SK-N-SH (cell line): ENCODE measurements at places on chromosomes 6 and 20. TPM values are rescaled to one million over a fixed set of nuclear protein-coding genes. Genes with fewer than 3 reads are reported as not detected.

- no peaks in the 10 kb centered on the region for H3K36me3 ChIP-seq
- H3K4me3 ChIP-seq: no peak overlapping the region
- DNase-seq: no peak
Measured at GRCh38 chr6:138103871-138104270, 3.3 kb downstream of the PERP start.

GRCh38 chr20:11173916-11174315 is 500.1 kb upstream of the JAG1 start:
- H3K4me1 ChIP-seq: peaks cover 20% of the 10 kb centered on the region; the same call in 1 of the 2 replicates
- no peaks in the 10 kb centered on the region for H3K27me3 ChIP-seq
- H3K36me3 ChIP-seq: no peaks in the 10 kb centered on the region
- no peak for DNase-seq
- H3K27ac ChIP-seq: no peak overlapping the region
- H3K4me3 ChIP-seq: no peak overlapping the region

DNA sequence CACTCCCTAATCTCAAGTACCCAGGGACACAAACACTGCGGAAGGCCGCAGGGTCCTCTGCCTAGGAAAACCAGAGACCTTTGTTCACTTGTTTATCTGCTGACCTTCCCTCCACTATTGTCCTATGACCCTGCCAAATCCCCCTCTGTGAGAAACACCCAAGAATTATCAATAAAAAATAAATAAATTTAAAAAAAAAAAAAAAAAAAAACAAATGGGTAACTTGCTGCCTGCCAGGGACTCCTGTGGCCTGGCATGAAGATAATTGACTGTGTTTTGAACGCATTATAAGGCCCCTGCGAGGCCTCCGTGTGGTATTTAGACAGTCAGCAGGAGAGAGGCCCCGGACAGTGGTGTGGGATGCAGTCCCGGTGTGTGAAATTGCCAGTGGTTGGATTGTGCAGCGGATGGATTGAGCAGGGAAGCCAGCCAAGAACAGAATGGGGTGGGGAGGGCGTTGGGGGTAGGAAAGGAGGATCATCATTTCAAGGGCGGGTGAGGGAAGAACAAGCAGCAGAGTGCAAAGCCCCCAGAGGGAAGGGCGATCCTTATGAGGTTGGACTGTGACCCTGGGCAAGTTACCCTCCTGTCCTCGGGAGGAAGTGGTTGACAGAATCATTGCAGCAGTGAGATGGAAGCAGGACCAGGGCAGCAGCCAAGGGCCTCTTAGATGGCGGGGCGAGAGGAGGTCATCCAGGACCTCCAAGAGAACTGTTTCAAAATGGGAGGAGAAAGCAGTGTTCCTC is 43.3 kb downstream of the PPARD start:
- peaks cover 6% of the 10 kb centered on the region; the same call in 1 of the 2 replicates for H3K4me1 ChIP-seq
- no peaks in the 10 kb centered on the region for H3K36me3 ChIP-seq
- no peaks in the 10 kb centered on the region for H3K27me3 ChIP-seq
- no peak for DNase-seq
- H3K27ac ChIP-seq: no peak overlapping the region

DNA sequence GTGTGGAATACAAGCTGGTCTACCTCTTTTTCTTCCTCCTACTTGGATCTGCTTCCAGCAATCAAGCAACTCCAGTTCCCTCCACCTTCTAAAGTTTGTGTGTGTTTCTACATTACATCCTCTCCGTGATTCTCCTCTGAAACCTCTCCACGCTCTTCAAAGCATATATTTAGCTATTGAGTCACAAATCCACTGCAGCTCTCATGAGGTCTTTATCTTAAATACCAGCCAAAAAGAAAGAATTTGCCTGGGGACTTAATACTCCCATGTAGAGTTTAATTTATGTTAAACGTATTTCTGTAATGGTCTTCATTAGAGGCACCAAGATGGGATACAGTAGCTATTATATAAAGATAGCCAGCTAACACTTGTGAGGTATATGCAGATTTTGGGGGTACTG is 78.7 kb downstream of the FOXC1 start:
- H3K27ac ChIP-seq: no peak overlapping the region
- H3K27me3 ChIP-seq: no peaks in the 10 kb centered on the region
- no peak for DNase-seq
- H3K4me1 ChIP-seq: peaks cover 11% of the 10 kb centered on the region

- H3K4me1 ChIP-seq: no peaks in the 10 kb centered on the region
- no peak for DNase-seq
- H3K27me3 ChIP-seq: no peaks in the 10 kb centered on the region
- H3K36me3 ChIP-seq: peaks cover 52% of the 10 kb centered on the region
- no peak overlapping the region for H3K27ac ChIP-seq
Measured at GRCh38 chr20:63876489-63877036, 11.5 kb downstream of the TPD52L2 start.

DNA sequence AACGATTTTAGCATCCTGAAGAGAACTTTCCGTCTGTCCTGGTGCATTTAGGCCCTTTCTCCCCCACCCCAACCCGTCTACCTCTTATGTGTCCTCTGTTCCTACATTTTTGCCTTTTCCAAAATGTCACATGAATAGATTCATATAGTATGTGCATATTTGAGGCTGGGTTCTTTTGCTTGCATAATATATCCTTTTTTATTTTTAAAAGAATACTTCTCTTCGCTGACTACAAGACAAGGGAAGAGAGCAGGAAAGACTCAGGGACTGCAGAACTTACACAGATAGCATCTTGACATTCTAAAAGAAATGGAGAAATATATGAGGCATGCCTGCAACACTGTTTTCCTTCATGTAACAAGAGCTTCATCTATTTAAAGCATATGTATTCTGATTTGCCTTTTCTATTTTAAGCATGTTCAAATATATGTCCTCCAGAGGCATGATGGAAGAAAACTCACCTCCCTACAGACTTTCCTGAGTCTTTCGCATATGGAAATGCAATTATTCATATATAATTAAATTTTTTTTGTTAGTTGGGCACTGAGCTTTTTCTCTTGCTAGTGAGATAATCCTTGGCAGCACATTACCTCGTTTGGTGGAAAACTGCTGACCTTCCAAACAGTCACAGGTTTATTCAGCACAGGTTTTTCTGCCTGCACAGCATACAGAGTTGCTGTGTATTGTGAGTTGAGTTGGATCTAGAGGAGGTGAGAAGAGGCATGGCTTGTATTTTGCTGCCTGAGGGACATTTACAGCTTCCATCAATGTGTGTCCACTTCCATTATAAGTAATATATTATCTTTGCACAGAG is 170.0 kb downstream of the AKAP7 start:
- DNase-seq: no peak
- no peak overlapping the region for H3K4me3 ChIP-seq
- H3K27ac ChIP-seq: no peak overlapping the region
- H3K36me3 ChIP-seq: no peaks in the 10 kb centered on the region
- H3K4me1 ChIP-seq: no peaks in the 10 kb centered on the region
- H3K27me3 ChIP-seq: no peaks in the 10 kb centered on the region; the same call in 1 of the 2 replicates

- DNase-seq: peak; percentile 45
- H3K36me3 ChIP-seq: no peaks in the 10 kb centered on the region
- no peaks in the 10 kb centered on the region for H3K4me1 ChIP-seq
- H3K27me3 ChIP-seq: no peaks in the 10 kb centered on the region
- H3K27ac ChIP-seq: no peak overlapping the region
Measured at GRCh38 chr20:14688005-14688404, 350.6 kb upstream of the FLRT3 start.

DNA sequence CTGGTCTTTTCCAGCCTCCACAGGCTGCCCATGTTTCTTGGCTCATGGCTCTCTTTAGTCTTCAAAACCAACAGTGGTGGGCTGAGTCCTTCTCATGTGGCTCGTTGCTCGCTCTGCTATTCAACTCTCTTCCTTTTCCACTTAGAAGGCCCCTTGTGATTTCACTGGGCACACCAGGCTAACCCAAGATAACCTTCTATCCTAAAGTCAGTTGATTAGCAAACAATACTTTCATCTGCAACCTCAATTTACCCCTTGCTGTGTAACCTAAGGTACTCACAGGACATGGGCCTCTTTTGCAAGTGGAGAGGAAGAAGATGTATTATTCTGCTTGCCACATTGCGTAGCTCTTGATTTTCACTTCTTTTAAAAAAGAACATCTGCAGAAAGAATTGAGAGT is 79.6 kb downstream of the UTRN start:
- no peaks in the 10 kb centered on the region; the same call in 1 of the 2 replicates for H3K27me3 ChIP-seq
- H3K4me1 ChIP-seq: peaks cover 6% of the 10 kb centered on the region; the same call in 1 of the 2 replicates
- no peak for DNase-seq
- no peaks in the 10 kb centered on the region for H3K36me3 ChIP-seq
- H3K27ac ChIP-seq: no peak overlapping the region

- H3K27me3 ChIP-seq: no peaks in the 10 kb centered on the region
- H3K27ac ChIP-seq: no peak overlapping the region
- H3K4me1 ChIP-seq: no peaks in the 10 kb centered on the region
- H3K4me3 ChIP-seq: no peak overlapping the region
- no peaks in the 10 kb centered on the region for H3K36me3 ChIP-seq
- DNase-seq: no peak
Measured at GRCh38 chr6:138873191-138873590, 77.3 kb downstream of the ECT2L start.

DNA sequence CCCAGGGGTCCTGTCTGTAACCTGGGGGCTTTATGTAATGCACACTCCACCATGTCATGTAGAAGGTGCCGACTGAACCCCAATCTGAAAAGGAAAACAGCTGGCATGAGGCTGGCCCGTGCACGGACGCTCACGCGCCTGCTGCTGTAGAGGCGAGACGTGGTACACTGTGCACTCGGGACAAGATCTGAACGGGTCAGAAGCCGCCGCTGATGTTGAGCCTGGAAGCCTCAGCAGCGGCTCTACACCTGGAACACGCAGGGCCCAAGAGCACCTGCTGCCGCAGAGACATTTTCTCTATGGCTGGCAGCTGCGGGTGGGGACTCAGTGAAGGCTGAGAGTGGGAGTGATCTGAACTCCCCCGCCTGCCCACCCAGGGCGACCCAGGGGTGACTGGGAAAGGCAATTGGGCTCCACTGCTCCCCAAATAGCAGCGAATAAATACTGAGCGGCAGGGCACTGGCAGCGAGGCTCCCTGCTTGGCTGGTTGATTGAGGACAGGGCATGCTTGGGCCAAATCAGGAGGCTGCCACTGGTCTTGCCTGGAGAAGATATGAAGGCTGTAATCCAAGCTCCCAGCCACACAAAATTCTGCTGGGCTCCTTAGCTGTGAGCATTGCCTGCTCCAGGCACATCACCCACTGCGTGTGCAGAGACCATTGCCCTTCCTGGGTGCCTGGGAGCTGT is 2.5 kb upstream of the OGFR start:
- no peak for DNase-seq
- peaks cover 16% of the 10 kb centered on the region for H3K4me1 ChIP-seq
- no peaks in the 10 kb centered on the region for H3K27me3 ChIP-seq
- H3K4me3 ChIP-seq: no peak overlapping the region
- peaks cover 35% of the 10 kb centered on the region; the same call in 1 of the 2 replicates for H3K36me3 ChIP-seq

DNA sequence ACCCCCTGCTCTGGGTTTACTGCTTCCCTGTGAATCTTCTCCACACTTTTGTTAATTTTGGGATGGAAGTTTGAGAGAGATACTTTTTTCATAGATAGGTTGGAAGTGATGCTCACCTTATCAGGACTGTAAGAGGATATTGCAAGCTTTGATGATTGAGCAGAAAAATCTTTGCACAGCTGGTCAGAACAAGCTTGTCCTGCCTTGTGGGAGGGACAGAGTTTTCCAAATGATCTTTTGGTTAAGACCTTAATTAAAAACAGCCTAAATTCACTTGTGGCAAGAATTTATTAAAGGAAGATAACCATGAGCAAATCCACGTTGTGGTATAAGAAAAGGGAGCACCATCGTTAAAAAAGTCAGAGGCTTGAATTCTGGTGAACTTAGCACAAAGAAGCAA is 32.2 kb downstream of the E2F3 start:
- H3K4me3 ChIP-seq: no peak overlapping the region
- H3K36me3 ChIP-seq: peaks cover 9% of the 10 kb centered on the region; the same call in 1 of the 2 replicates
- H3K27me3 ChIP-seq: no peaks in the 10 kb centered on the region
- H3K27ac ChIP-seq: no peak overlapping the region
- DNase-seq: no peak
- no peaks in the 10 kb centered on the region for H3K4me1 ChIP-seq

GRCh38 chr6:42338744-42339222 is 112.9 kb downstream of the TRERF1 start:
- H3K4me1 ChIP-seq: no peaks in the 10 kb centered on the region; the same call in 1 of the 2 replicates
- DNase-seq: no peak
- H3K4me3 ChIP-seq: no peak overlapping the region
- H3K27me3 ChIP-seq: no peaks in the 10 kb centered on the region
- H3K36me3 ChIP-seq: no peaks in the 10 kb centered on the region

DNA sequence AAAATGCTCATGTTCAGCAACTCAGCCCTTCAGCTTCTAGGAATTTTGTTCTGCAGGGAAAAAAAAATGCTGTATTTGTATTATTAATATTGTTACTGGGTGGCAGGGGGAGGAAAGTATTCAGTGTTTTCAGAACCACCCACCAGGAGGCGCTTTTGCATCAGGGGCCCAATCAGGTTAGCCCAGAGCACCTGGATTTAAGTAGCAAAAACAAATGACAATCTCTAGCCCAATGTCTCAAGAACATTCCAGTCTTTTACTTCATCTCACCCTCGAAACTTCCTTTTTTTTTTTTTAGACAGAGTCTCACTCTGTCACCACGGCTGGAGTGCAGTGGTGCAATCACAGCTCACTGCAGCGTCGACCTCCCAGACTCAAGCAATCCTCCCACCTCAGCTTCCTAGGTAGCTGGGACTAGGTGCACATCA is 635 bp upstream of the C20orf203 start:
- DNase-seq: peak; percentile 72
- H3K4me1 ChIP-seq: no peaks in the 10 kb centered on the region
- H3K27ac ChIP-seq: no peak overlapping the region

GRCh38 chr6:25050356-25050755 is 114.6 kb upstream of the RIPOR2 start:
- H3K27ac ChIP-seq: peak overlapping the region; percentile 54; the same call in 1 of the 2 replicates
- H3K27me3 ChIP-seq: no peaks in the 10 kb centered on the region
- no peak overlapping the region for H3K4me3 ChIP-seq
- DNase-seq: no peak

- H3K36me3 ChIP-seq: no peaks in the 10 kb centered on the region
- H3K4me3 ChIP-seq: no peak overlapping the region
- DNase-seq: no peak
- no peaks in the 10 kb centered on the region for H3K27me3 ChIP-seq
Measured at GRCh38 chr6:38750968-38751615, 36.0 kb downstream of the DNAH8 start.

- H3K36me3 ChIP-seq: peaks cover 10% of the 10 kb centered on the region; the same call in 1 of the 2 replicates
- H3K4me3 ChIP-seq: peak overlapping the region; percentile 86
- peak overlapping the region; percentile 79 for H3K27ac ChIP-seq
- no peaks in the 10 kb centered on the region for H3K27me3 ChIP-seq
- peaks cover 5% of the 10 kb centered on the region; the same call in 1 of the 2 replicates for H3K4me1 ChIP-seq
Measured at GRCh38 chr6:89145091-89145955, 532 bp upstream of the PM20D2 start.

- no peak overlapping the region for H3K27ac ChIP-seq
- peak; percentile 14 for DNase-seq
- H3K27me3 ChIP-seq: no peaks in the 10 kb centered on the region
- no peak overlapping the region for H3K4me3 ChIP-seq
Measured at GRCh38 chr20:2767768-2768631, 32.4 kb downstream of the CPXM1 start.

Gene TENT5A
- 4.9 and 5.0 TPM in 2 replicates for polyA plus RNA-seq

Gene CLDN20
- polyA plus RNA-seq: 0.07 TPM in 1 of 2 replicates, not detected in the other

Gene LAMA2
- 0.21 and 0.92 TPM in 2 replicates for polyA plus RNA-seq

Gene HLA-DMA
- polyA plus RNA-seq: 1.2 and 1.5 TPM in 2 replicates

Gene CST2
- polyA plus RNA-seq: not detected in 2 replicates

Gene PRRT1
- polyA plus RNA-seq: 1.2 and 1.5 TPM in 2 replicates
